ENCODE measurements at places on chromosomes 3 and 15.

DNA sequence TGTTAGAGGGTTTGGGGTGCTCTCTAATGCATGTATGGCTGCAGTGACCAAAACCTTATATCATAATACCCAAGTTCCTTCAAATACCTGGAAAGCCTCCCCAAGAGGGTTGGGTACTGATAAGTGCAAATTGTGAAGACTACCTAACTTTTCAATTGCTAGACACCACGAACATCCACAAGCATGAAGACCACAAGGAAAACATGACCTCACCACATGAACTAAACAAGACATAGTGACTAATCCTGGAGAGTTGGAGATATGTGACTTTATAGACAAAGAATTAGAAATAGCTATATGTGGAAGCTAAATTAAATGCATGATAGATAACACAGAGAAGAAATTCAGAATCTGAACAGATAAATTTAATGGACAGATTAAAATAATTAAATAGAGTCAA is 23.9 kb upstream of the AADACL2 start:
- no peak for DNase-seq

GRCh38 chr3:118981494-118982134 is 53.0 kb downstream of the IGSF11 start:
- no peak for DNase-seq

DNA sequence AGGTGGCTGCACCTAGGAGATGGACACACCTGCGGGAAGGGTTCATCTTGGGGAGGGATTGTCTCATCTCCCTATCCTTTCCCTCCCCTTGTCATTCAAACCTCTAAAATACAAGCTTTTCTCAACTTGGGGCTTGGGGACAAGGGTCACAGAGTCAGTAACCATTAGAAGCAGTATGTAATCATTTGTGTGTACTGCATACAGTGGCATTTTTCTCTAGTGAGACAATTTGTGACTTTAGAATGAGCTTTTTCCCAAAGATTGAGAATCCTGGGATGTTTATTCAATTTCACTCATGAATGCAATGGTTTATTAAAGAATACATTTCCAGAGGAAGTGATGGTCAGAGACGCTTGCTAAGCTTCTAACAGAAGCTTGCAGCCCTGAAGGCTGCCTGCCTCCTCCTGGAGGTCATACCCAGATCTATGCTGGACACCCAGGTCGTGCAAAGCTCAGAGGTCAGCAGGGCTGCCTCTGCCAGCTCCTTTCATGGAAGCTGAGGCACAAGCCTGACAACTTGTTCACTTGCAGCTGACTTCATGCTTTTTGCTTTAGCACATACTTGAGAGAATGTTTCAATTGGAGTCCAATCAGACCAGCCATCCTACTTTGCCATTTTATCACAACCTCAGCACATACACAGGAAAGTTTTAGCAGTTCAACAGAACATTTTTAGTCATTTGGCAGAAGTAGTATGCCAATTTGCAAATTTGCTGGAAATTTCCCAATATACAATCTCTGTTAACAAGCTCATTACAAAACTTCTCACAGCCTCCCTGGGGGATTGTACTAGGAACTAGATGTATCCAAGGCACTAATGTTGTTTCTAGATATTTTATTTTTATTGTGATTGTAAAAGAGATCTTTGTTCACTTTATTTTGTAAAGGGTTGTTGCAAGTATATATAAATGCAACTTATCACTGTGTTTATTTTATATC is 25.6 kb upstream of the ALDH1L1 start:
- no peak for DNase-seq

GRCh38 chr3:163971861-163972260 is 1106.4 kb downstream of the SI start:
- DNase-seq: no peak

- DNase-seq: no peak
Observed at GRCh38 chr15:88974392-88974791, 61.2 kb upstream of the MFGE8 start.

Measured in suppressor macrophage (primary cell).